ENCODE measurements at places on chromosomes 4 and X.

- no peak for DNase-seq
Measured at GRCh38 chr4:138698641-138699040, 316.9 kb upstream of the NOCT start.

DNA sequence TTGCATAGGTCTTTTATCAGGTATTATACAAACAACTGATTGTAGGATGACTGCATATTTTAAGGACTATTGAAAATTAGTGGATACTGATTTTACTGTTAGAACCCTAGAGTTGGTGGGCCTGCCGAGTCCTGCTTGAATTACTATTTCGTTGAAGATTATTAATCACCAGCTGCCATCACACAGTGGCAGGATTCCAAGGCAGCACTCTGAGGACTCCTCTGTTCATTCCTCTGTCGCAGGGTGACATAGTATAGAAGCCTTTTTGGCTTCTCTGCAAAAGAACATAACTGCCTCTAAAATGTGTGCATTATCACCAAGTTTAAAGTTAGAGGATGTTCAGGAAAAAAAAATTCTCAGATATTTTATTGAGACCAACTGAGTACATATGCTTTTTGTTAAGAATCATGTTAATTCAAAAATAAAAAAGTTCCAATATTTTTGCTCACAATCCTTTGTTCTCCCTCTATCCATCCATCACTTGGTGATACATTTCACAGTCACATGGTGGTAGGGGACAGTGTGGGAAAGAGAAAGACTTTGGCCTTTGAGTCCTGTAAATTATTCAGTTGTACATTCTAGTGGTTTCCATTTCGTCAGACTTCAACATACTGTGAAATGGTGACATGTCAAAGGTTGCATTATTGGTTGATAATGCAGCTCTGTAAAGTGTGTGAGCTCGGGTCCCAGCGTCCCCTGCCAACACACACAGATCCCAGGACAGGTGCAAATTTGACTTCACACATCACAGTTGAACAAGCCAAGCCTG is 332.5 kb downstream of the GRID2 start:
- no peak for DNase-seq

GRCh38 chr4:146640465-146641061 is 1.9 kb downstream of the POU4F2 start:
- DNase-seq = no peak

GRCh38 chr4:19416146-19416545 is 835.6 kb upstream of the SLIT2 start:
- no peak for DNase-seq

GRCh38 chrX:100696699-100697351 is 35.1 kb downstream of the SYTL4 start:
- DNase-seq = no peak

- DNase-seq = no peak
Measured at GRCh38 chrX:66023385-66024091, 16.3 kb downstream of the VSIG4 start.

- DNase-seq = no peak
Measured at GRCh38 chr4:87053802-87054767, 119.3 kb downstream of the AFF1 start.

DNA sequence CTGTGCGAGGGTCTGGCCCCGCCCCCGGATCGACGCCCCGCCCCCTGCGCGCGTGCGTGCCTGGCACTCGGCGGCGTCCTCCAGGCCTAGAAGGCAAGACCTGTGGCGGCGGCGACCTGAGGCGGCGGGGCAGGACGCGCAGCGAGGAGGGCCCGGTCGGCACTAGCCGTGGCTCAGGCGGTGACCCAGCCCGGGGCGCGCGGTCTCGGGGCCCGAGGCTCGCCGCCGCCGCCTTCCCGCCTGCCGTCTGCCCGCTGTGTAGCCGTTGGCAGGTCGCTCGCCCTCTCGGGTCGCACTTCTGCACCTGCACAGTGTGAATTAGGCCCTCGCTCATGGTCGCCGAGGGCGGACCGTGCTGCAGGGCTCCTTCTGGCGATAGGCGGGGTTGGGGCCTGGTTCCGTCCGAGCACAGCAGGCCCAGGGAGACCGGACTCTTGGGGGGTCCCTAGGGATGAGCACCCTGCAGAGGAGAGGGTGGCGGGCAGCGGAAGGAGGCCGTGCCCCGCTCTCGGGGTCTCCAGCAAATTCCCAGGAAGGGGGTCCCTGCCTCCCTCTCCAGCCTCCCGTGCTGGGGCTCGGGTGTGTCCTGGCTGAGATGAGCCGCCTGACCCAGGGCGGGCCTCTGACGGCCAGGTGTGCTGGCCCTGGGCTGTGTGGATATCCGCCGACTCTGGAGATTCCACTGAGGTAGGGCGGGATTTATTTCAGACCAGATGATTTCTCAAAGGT is 557 bp upstream of the FAM53A start:
- no peak for DNase-seq

- no peak for DNase-seq
Measured at GRCh38 chr4:183986971-183987946, 82.2 kb downstream of the STOX2 start.

GRCh38 chr4:5157791-5158770 is 106.8 kb downstream of the STK32B start:
- no peak for DNase-seq

DNA sequence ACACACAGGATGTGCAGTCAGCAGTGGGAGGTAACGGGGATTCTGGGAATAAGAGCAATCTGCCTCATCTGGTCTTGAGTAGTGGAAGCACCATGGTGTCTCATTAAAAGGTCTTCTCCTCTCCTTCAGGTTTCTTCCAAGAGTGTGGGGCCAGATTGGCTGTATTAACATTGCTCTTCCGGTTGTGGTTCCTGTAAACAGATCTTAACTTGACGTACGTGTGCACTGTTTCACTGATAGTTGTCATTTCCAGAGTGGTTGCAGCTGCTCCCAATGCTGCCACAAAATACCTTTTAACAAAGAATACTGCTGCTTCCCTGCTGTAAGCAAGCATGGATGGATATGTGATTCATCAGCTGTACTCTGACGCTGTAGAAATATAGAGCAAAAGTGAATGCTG is 1443.4 kb upstream of the TENM3 start:
- no peak for DNase-seq

GRCh38 chr4:8850074-8850829 is 21.4 kb downstream of the HMX1 start:
- no peak for DNase-seq

GRCh38 chr4:141900856-141901255 is 264.5 kb downstream of the IL15 start:
- DNase-seq = no peak

DNA sequence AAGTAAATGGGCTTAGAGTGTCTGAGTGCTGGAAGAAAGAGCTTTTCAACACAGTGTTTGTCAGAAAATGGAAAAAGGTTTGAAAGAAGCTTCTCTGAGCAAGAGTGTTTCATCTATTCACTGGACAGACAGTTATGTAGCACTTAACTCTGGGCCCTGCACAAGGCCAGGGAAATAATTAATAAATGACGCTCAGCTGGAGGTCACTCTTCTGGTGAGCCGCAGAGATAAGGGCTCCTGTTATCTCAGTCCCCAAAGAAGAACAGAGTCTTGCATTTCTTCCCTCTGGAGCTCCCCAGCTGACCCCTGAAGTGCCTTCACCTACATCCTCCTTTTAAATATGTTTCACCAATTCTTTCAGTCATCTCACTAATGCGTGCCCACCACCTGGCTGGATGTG is 90.4 kb downstream of the SLC16A2 start:
- DNase-seq = no peak

DNA sequence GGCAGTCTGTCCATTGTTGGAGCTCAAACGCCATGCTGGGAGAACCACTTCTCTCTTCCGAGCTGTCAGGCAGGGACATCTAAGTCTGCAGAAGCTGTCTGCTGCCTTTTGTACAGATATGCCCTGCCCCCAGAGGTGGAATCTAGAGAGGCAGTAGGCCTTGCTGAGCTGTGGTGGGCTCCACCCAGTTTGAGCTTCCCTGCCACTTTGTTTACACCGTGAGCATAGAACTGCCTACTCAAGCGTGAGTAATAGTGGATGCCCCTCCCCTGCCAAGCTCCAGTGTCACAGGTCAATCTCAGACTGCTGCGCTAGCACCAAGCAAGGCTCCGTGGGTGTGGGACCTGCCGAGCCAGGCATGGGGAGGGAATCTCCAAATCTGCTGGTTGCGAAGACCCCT is 145.7 kb downstream of the VSIG4 start:
- DNase-seq = no peak

GRCh38 chr4:24382381-24382780 is 202.0 kb downstream of the DHX15 start:
- no peak for DNase-seq

DNA sequence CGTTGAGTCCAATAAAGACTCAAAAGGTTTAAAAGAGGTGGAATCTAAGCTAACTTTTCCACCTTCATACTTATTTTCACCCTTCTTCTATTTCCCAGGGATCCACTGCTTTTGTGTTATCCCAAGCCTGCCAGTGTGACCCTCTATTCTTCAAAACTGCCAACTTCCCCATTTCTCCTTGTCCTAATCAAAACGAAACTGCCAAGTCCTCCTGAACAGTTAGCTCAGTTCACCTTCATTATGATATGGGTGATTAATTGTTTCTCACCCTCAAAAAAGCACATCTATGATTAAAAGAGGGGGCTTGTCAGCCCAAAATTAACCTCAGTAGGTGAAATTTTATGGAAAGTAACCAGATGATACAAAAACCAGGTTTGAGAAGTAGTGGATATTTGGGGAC is 108.4 kb downstream of the GUCY2F start:
- DNase-seq = no peak

GRCh38 chr4:31983677-31984076 is 1263.5 kb downstream of the PCDH7 start:
- DNase-seq = no peak

DNA sequence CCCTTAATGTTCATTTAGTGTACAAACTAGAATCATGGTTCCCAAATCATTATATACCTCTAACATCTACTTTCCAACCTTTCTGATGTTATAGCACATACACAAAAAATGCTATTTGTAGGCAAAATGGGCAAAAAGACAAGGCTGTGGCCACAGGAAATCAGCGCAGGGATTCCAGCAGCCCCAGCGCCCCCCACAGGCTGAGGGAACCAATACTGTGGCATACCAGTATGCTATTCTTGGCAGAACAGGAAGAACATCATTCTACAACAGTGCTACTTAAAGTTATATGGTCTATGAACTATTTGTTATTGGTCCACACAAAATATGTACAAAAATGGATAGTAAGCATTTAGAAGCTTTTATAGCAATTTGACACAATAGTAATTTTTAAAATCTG is 25.3 kb downstream of the STEEP1 start:
- DNase-seq = no peak

DNA sequence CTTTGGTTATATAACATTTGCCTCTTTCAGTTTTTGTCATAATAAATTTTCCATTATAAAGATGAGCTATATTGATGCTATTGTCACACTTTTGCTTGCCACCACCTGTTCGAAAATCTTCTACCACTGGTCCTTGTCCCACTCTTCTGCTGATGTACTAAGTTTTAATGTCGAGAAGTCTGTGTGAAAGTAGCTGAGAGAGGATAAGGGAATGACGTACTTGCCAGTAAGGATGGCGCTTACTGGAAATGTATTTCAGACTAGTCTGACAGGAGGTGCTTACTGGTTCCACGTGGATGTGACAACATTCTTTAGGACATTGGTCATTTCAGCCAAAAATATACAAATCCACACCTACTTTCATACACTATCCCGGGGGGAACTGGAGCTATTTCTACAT is 132.7 kb upstream of the NR3C2 start:
- no peak for DNase-seq

DNA sequence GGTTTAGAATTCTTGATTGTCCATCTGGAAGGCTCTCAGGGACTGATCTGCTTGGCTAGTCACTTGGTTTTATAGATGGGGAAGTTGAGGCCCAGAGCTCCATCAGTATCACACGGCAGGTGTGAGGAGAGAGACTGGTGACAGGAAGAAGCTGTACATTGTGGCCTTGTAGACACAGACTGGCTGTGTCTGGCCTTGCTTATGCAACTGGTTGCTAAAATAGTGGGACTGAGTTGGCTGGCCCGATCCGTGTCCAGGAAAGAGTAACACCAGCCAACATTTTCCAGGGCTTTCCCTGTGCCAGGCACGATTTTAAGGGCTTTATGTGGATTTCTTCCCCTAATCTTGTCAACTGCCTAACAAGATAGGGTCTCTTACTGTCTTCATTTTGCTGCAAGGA is 2.8 kb downstream of the TBC1D14 start:
- no peak for DNase-seq

DNA sequence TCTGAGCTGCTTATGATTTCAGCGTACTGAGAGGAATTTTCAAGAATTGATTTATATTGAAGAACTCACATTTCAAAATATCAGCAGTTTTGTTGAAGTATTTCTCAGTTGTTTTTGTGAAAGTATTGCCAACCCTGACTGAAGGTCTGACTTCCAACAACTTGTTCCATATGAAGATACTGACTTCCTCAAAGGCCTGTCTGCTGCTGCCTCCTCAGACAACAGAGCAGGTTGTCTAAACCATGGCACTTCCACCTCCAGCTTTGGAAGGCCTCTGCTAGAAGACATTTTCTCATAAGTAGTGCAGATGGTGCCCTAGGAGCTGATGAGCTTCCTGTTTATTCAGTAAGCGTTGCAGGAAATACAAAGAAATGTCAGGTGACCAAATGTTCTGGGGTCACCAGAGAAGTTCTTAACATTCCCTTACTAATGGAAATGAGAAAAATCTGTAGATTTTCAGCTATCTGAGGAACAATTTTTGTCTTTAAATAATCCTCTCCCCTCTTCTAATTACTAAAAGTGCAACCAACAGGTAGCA is 28.8 kb downstream of the FGF2 start:
- DNase-seq = no peak

DNA sequence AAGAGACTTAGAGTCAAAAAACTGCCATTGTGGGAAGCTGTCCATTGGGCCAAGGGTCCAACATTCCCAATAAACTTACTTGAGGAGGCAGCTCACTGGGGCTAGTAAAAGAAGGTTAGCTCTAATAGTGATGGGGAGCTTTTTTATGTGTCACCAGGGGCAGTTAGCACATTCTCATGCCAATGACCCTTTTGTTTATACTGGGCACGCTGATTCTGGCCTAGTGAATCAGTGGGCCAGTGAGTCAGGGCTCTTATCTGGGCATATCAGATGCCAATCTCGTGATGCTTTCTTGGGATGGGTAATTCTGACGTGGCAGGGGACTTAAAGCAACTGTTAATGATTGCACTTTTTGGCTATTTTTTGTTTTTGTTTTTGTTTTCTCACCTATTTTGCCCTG is 27.8 kb downstream of the TCEAL1 start:
- DNase-seq = peak; percentile 49

All from amniotic stem cell (primary cell).